ENCODE measurements at places on chromosomes 1 and 21.
A peak's percentile ranks its signal among the peaks of the same experiment; 100 is the strongest.

- peak; percentile 76 for DNase-seq
Observed at GRCh38 chr1:115239426-115239825, 98.6 kb downstream of the NGF start.

GRCh38 chr1:48246727-48247126 is 24.2 kb downstream of the SLC5A9 start:
- no peak for DNase-seq

- no peak for DNase-seq
Observed at GRCh38 chr1:8602471-8603219, 214.8 kb downstream of the RERE start.

GRCh38 chr1:176736015-176736414 is 273.0 kb downstream of the PAPPA2 start:
- no peak for DNase-seq

DNA sequence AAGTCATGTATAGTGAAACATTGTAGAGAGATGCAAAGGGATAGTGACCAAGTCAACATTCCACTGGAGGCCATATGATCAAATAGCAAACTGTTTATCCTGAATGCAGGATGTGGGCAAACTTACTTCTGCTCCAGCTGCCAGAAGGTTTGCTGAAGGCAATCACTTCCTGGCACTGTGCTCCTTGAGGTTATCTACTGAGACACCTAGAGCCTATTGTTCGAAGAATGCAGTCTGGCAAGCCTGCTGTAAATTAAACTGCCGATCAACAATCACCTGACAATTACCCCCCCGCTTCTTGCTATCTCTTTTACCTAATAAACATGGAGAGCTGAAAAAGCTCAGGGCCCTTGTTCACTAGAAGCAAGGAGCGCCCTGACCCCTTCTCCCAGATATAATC is 139.4 kb upstream of the B3GALT2 start:
- peak; percentile 22 for DNase-seq

- DNase-seq, result no peak
Observed at GRCh38 chr1:82299656-82300055, 498.9 kb downstream of the ADGRL2 start.

GRCh38 chr1:4275083-4275482 is 375.0 kb upstream of the C1orf174 start:
- no peak for DNase-seq

DNA sequence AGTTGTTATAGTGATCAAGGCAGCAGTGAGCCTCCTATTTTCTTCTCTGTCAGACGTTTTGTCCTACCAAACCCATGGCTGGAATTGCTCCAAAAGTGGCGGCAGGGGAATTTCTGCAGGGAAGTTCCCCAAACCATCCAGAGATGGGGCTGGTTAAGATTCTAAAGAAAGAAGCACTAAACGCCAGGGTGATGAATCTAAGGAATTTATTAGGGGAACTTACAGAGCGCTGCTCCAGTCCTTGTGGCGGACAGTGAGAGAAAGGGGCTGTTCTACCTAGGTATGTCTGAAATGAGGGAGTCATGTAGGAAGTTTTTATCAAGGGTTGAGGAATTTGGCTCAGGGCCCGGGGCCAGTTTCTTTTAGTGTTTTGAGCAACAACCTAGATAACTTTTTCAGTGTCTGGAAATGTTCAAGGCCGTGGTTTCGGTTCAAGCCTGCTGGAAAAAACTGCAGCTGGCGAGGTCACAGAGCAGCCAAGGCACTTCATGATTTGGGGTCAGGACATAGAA is 222.4 kb upstream of the B3GALT2 start:
- peak; percentile 75 for DNase-seq

DNA sequence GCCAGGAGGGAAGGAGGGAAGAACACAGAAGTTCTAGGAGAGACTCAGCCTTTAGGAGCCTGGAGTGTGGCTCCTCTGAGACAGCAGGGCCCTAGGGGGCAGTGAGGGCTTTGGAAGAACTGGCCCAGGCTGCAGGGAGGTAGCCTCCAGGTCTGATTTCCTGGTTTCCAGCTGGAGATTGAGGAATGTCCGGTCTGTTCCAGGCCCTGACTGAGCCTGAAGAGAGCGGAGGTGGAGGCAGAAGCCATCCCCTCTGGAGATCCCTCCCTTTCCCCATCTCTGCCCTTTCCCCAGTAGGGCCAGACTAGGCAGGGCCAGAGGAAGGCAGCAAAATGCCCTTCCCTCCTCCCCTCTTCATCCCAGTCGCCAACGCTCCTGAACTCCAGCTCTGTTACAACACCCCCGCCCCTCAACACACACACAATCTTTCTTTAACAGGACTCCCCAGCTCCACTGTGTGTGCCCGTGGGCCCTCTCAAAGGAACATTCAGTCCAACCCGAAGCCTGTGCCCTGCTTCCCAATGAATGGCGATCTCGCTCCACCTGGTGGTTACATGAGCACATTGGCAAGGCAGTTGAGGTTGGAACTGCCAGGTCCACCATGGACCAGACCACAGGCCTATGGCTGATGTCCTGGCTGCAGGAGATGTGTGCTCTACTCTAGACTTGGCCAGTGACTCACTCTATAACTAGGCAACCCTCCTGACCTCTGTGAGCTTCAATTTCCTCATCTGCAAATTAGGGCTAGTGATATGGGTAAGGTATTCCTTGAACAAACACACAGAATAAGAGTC is 32.0 kb downstream of the MAP7D1 start:
- peak; percentile 92 for DNase-seq

DNA sequence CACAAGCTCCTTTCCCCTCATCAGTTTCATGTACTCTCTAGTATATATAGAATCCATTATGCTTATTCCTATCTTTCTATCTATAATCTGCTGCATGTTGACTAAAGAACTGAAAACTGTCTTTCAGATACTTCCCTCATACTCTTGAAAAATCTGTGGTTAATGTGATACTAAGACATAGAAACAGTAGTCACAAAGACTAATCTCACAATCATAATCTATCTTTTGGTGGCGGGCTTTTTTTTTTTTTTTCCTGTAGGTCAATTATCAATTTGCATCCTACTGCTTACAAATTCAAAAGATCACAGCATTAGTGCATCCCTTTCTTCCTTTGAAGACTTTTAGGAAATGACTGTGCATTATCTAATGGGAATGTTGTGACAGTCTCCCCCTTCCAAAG is 4.7 kb downstream of the UBR4 start:
- no peak for DNase-seq

- DNase-seq, result no peak
Observed at GRCh38 chr1:239388159-239388485, 1.8 kb downstream of the CHRM3 start.

DNA sequence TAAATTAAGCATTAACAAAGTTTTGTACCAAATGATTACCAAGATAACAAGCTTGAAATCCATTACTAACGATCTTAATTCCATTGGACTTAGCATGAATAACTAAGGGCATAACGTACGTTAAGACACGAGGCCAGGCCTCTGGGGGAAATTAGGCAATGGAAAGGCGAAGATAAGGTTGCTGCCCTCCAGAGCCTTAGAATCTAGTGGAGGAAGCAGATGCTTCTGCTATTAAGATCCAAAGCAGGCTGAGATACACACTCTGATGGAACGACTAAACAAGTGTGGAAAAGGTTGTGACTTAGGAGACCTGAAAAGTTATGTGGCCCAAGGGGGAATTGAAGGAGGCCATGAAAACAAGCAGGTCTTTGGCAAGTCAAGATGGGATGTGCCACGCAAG is 6.0 kb downstream of the AKNAD1 start:
- no peak for DNase-seq

DNA sequence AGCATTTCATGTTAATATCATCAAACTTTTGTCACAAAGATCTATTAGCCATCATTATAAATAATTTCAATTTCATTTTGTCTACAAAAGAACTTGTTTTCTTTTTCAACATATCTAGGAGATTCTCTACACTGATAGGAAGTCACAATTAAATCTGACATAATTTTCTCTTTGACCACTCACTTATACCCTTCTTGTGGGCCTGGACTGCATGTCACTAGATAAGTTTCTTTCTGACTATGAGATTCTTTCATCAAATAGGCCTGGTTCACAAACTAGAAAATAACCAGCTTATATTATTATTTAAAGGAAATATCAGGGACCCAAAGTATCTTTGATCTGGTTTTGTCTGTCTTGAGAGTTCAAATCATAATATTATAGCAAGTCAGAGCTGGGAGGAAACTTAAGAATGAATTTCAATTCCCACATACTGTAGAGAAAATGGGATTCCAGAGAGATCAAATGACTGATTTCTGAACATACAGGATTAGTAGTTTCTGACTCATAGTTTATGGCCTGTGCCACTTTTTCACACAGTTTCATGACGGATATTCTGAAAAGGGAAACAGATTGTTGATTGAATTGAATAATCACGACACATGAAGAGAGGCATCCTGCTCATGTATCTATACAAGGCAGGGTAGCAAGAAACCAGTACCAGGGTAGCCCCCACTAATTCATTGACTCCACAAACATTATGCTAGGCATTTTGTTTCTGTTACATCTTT is 355.8 kb downstream of the GPATCH2 start:
- DNase-seq, result peak; percentile 75

- no peak for DNase-seq
Observed at GRCh38 chr1:112320058-112320457, 76.0 kb upstream of the CTTNBP2NL start.

DNA sequence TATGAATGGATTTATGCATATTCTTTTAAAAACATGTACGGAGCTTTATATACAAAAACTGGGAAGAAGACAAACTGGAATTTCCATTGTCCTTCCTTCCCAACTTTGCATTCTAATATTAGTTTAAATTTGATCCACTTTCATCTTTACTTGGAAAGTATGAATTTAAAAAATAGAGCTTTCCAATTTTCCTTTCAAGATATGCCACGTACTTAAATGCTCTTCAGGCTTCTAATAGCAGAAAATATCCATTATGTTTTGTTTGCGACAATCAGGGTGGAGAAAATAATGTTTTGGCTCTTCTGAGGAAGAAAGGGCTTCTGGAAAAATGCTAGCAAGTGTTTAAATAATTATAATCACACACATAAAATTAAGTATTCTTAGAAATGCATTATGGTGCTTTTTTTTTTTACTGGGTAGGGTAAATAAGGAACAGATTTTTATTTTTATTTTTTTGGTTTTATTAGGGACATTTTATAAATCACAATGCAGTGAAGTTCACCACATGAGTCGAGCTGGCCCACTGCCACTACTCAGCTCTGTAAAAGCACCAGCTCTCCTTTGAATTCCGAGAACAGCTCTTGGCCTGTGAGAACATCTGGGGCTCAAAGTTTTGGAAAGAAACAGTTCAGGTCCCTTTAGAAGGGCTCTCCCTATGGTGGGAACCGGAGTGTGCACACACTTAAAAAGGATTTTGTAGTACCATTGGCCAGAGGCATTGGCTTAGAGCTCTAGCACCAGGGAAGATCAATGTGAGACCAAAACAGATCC is 287.4 kb upstream of the LYPLAL1 start:
- peak; percentile 47 for DNase-seq
